MCF 10A (cell line): ENCODE measurements at places on chromosomes 1 and 21.

- H3K27me3 ChIP-seq: no peaks in the 10 kb centered on the region
- H3K4me3 ChIP-seq: no peak overlapping the region
These were observed 5.3 kb downstream of the TTC24 start for GRCh38 chr1:156584813-156585212.

GRCh38 chr1:214364386-214364785, 83.4 kb downstream of the SMYD2 start:
- no peaks in the 10 kb centered on the region for H3K27me3 ChIP-seq
- H3K36me3 ChIP-seq: peaks cover 100% of the 10 kb centered on the region
- no peak for DNase-seq

- H3K27me3 ChIP-seq: no peaks in the 10 kb centered on the region
- no peak overlapping the region for H3K4me3 ChIP-seq
- H3K4me1 ChIP-seq: no peaks in the 10 kb centered on the region
- DNase-seq: no peak
These were observed 36.7 kb upstream of the LRRC8B start for GRCh38 chr1:89487972-89488371.

GRCh38 chr1:15799928-15800835, 7.3 kb downstream of the UQCRHL start:
- peak overlapping the region; percentile 91 for H3K27ac ChIP-seq
- DNase-seq: peak; percentile 96
- H3K36me3 ChIP-seq: peaks cover 7% of the 10 kb centered on the region
- peaks cover 60% of the 10 kb centered on the region for H3K4me1 ChIP-seq
- no peaks in the 10 kb centered on the region for H3K27me3 ChIP-seq
